ENCODE measurements at places on chromosomes 11 and 22.

DNA sequence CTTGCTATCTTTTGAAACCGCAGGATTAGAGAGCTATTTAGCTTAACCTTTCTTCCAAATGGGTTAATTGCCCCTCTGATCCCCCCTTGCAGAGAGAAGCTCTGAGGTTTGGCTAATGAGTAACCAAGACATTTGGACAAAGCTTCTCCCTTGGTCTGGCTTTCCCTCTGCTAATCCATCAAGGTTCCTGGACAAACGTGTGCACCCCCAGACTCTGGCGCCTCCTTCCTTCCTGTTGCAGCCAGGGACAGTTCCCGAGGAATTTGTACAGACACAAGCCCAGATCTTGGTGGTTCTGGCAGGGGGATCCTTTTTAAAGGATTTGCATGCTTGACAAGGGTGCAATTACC, 1.6 kb downstream of the KIAA1671 start:
- DNase-seq, result no peak

DNA sequence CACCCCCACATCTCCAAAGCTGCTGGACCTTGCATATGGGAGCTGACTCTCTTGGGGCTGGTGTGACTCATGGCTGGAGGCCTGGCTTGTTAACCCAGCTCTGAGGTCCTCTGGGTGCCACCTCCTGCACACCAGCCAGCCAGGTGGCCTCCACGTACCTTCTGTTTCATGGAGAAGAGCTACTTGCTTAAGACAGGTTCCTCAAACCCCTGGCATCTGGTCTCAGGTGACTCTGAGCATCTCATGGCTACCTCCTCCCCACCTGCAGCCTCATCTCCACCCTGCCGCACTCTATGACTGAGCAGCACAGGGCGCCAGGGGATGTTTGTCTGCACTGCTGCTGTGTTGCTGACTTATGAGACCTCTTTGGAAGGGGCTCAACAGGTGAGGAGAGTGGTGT, 55.7 kb downstream of the BCR start:
- no peak for DNase-seq

DNA sequence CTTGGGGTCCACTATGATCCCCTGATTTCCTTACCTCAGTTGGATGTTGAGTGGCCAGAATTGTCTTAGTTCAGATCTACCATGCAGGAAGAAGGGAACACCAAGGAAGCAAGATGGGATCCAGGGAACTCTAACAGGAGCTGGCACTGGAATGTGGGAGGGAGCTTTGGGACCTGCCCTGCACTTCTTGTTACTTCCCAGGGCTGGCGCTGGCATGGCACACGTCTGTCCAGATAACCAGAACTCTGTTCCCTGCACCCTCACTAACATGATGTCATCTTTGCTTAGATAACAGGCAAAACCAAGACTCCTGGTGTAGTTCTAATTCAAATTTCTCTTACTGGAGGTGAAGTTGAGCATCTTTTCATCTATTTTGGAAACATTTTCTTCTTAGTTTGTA, 550.0 kb downstream of the MN1 start:
- DNase-seq, result no peak

GRCh38 chr11:130904380-130904779, 11.9 kb downstream of the SNX19 start:
- no peak for DNase-seq

DNA sequence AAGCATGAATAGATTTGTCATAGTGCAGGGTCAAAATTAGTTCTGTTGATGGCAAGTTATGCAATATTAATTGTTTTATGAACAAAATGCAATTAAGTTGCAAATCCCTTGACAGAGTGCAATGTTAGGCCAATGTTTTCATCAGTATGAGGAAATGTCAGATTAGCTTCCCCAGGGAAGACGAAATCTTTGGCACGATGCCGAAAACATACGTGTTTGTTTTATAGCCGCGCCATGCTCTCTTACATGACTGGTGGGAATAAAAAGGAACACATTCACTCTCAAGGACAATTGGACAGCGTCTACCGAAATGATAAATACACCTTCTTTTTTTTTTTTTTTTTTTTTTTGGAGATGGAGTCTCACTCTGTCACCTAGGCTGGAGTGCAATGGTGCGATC, 27.0 kb downstream of the MFNG start:
- no peak for DNase-seq

DNA sequence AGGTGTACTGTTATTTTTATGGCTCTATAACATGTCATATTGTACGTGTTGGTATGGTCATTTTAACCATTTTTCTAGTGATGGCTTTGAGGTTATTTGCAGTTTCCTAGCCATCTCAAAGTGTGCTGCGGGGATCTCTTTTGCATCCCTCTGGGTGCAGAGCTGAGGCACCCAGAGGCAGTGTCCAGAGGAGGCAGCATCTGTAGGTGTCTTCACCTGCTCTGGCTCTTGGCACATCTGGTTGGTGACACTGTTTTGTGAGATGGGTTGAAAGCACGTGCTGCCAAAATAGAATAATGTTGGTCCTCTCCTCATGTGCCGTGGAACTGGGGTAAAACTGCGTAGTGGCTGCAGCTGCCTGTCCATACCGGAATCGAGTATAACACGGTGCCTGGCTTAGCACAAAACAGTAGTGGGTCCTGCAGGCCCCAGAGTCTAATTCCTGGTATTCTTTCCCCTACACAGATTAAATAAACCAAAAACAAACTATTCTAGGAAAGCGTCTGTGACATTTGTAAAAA, 12.9 kb downstream of the NEAT1 start:
- no peak for DNase-seq
